ENCODE measurements at places on chromosomes 1 and 21. TPM values are rescaled to one million over a fixed set of nuclear protein-coding genes. Genes with fewer than 3 reads are reported as not detected.

Gene KRTAP11-1
- total RNA-seq = not detected

- DNase-seq = no peak
Observed at GRCh38 chr1:41479808-41480160, 4.7 kb downstream of the EDN2 start.

Gene TEX38
- not detected for total RNA-seq

Gene UAP1
- total RNA-seq = 39.4 TPM

- no peak for DNase-seq
Observed at GRCh38 chr1:119075614-119076013, 64.8 kb downstream of the WARS2 start.

GRCh38 chr1:207646944-207647579 lies 2.1 kb downstream of the CR1L start:
- DNase-seq = no peak

DNA sequence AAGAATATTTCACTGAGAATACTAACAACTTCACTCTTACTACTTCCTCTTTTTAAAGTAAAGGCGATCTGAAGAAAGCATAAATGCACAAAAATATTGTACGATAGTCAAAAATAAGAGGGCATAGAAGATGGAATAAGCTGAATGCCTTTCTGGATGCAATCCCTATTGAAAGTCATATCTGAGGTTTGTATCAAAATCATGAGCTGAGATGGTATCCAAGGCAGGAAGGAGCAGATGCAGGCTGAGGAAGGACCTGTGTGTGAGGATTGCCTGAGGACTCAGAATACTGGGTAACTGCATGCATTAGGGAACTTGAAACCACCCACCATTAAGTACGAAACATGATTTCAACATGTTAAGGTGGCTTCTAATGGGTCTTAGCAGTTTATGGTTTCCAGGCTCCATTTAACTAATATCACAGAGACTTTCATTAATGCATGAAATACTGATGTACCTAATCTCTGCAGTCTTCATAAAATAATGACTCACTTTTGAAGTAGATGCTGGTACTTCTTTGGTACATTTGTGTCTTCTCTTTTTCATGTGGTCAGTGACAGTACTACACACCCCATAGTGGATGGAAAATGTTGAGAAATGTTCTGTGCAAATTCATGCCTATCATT lies 29.6 kb upstream of the RGS1 start:
- no peak for DNase-seq

Gene C4BPB
- total RNA-seq = 18.2 TPM

DNA sequence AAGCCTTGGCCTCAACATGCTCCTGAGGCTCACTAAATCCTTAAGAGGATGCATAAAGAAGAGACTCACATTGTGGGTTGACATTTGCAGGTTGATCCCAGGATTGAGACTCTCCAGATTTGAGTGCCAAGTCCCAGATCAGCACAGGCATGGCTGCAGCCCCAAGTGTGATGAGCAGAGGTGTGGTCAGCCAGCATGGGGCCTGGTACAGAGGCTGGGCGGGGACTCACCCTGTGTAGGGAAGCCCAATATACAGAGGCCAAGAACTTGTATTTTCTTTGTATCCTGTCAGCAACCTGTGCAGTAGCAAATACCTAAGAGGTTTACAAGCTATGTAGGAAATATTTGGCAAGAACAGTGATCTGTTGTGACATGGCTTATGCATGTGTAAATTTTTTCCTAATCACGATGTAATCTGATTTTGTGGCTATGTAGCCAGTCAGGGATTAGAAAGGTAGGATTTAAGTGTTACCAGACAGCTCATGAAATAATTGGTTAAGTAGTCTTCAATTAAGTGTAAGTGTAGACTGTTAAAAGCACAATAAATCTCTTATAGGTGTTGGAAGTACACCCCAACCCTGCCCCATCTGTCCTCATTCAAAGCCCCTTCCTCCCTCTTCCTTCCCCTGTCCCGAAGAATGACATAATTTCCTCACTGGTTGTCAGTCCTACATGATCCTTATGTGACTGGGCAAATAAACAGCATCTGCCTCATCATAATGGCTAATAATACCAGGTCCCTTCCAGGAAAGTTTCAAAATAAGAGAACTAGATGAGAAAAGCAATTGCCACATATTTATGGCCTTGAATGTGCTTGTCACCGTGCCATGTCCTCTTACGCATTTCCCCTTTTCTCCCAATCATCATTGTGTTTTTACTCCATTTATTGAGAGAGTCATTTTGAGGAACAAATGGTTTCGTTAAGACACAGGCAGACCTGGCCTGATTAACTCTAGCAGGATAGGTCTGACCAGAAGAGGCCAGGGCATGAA lies 120.9 kb downstream of the HLX start:
- DNase-seq = no peak

Measured in ovary (tissue), 10 donors.